ENCODE measurements at places on chromosomes 3 and 15.

DNA sequence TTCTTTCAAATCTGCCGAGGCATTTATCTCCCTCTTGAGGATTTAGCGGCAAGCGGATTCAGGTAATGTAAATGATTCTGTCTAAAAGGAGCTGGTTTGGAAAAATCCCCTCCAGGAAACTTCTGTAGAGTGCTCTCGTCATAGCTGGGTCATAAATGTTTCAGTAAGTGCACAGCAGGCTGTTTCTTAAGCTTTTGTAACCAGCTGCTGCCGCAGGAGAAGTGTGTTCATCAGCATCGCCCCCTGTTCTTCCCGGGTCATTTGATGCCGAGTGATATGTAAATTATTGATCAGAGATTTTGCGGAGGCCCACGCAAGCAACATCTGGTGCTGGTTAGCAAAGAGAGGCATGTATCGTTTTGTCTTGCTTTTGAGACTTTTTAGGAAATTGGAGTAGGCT is 53.1 kb downstream of the DNASE1L3 start:
- no peak for DNase-seq

- no peak for DNase-seq
Observed at GRCh38 chr3:40996382-40996781, 202.9 kb upstream of the CTNNB1 start.

DNA sequence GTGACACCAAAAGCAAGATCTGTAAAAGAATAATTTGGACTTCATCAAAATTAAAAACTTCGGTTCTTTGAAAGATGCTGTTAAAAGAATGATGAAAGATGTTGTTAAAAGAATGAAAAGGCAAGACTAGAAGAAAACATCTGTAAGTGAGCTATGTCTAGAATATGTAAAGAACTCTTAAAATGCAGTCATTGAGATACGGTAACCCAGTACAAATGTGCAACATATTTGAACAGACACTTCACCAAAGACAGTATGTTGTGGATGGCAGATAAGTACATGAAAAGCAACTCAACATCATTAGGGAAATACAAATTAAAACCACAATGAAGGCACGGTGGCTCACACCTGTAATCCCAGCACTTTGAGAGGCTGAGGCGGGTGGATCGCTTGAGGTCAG is 139.5 kb downstream of the LRIG1 start:
- no peak for DNase-seq

GRCh38 chr15:42385206-42385979 is 26.1 kb downstream of the CAPN3 start:
- peak; percentile 12 for DNase-seq

- DNase-seq, result no peak
Observed at GRCh38 chr3:159275741-159276140, 473.9 kb downstream of the MFSD1 start.

GRCh38 chr3:46930166-46930944 is 46.2 kb downstream of the CCDC12 start:
- no peak for DNase-seq

DNA sequence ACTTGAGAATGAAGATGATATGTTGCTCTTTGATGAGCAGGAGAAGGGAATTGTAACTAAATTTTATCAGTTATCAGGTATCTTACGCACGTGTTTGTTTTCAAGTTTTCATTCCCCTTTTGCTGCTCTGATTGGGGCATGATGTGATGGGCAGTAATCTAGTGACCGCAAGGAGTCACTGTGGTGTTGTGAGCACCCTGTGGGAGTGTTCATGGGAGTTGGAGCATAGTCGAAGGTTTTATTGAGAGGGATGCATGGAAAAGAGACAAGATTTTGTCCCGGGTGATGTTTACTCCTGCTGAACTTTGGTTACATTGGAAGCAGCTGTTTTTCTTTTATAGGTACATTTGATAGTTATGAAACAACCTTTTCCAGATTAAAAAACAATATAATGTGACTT is 2.1 kb downstream of the FAN1 start:
- DNase-seq, result no peak

- no peak for DNase-seq
Observed at GRCh38 chr3:105158286-105158685, 208.4 kb upstream of the ALCAM start.

GRCh38 chr15:96367311-96368200 is 37.1 kb downstream of the NR2F2 start:
- DNase-seq, result no peak

DNA sequence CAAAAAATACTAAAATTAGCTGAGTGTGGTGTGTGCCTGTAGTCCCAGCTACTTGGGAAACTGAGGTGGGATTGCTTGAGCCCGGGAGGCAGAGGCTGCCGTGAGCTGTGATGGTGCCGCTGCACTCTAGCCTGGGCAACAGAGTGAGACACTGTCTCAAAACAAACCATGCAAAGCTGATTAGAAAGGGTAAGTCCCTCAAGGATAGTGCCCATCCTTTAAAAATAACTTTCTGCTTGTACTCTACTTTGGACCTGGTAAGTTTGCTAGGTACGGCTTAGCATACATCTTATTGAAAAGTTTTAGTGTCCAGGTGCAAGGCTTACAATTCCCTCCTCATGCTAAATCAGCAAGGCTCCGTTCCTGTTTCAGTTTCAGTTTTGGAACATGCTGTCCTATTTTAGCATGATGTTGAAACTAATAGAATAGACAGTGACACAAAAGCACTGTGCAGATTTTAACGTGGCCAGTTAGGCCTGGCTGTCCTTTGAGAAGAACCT is 21.4 kb downstream of the FEM1B start:
- DNase-seq, result no peak

- DNase-seq, result no peak
Observed at GRCh38 chr15:66019368-66019767, 150.1 kb downstream of the RAB11A start.

Data from NCI-H748 treated with DMSO at 0.1 percent for 48 hours (cell line).